T-cell (primary cell): ENCODE measurements at places on chromosomes 1 and 21. TPM values are rescaled to one million over a fixed set of nuclear protein-coding genes. Genes with fewer than 3 reads are reported as not detected.

- DNase-seq: no peak
Observed at GRCh38 chr1:194809215-194809614, 1622.8 kb upstream of the B3GALT2 start.

GRCh38 chr1:103250441-103250861 lies 142.1 kb upstream of the COL11A1 start:
- no peak for DNase-seq

The NCSTN gene
- total RNA-seq: 67.1 TPM

The PDZK1 gene
- 0.39 TPM for total RNA-seq

GRCh38 chr1:80893115-80893514 lies 907.6 kb upstream of the ADGRL2 start:
- DNase-seq: no peak

DNA sequence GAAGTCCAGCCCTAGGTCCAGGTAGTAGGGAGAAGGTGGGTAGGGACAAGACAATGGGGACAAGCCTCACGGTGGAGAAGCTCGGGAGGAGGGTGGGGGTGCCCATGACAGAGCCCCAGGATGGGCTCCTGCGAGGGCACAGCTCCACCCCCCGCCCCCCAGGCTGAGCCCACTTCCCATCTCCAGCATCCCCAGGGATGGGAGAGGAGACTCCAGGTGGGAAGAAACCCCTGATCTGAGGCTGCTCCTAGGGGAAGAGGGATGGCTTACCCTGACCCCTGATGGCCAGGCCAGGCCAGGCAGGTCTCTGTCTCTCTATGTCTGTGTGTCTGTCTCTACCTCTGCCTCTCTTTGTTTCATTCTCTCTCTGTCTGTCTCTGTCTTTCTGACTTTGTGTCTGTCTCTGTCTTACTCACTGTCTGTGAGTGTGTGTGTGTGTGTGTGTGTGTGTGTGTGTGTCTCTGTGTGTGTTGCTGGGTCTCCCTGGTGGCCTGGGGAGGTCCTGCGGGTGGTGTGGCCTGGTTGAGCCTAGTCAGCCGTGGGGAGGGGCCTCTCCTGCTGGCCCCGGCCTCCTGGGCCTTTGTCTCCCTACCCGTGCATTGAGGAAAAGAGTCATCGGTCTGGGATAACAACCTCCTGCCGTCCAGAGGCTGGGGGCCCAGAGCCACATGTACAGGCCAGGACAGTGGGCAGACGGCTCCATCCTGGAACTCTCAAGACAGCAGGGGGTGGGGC lies 45.7 kb downstream of the WNT9A start:
- no peak for DNase-seq

The VHLL gene
- 0.39 TPM for total RNA-seq

DNA sequence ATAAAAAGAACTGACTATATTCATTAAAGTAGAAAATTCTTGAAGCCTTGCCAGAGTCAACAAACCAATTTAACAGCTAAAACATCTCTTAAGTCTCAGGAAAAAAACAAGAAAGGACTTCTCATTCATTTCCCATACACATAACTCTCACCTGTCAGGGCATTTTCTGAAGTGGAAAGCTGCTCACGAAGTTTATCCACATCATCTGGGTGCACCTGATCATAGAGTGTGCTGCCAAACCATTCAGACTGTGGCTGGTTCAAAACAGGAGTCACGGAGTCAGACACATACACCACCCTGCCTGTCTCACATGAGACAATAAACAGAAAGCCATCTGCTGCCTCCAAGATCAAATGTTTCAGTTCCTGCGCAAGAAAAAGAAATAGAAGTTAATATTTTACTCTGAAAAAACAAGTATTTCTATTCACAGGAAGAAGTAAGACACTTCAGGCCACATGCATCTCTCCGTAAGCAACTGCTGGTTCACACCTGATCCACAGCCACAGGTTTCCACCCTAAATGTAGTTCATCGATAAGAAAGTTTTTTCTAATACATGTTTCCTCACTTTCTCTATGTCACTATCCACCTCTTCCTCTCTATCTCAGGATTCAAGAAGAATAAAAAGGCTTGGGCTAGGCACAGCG lies 28.2 kb upstream of the CTSK start:
- no peak for DNase-seq

DNA sequence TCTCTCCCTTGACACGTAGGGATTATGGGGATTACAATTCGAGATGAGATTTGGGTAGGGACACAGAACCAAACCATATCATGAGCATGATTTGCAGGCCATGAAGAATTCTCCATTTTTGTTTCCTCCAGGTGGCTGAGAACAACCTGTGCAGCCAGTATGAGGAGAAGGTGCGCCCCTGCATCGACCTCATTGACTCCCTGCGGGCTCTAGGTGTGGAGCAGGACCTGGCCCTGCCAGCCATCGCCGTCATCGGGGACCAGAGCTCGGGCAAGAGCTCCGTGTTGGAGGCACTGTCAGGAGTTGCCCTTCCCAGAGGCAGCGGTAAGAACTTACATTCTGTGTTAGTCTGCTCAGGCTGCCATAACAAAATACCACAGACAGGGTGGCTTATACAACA lies 9.7 kb downstream of the MX1 start:
- no peak for DNase-seq
